Frontal cortex (tissue), 4 donors: ENCODE measurements at places on chromosomes 6 and 20. TPM values are rescaled to one million over a fixed set of nuclear protein-coding genes. Genes with fewer than 3 reads are reported as not detected.

The GHRH gene
- not detected for total RNA-seq

The NFATC2 gene
- 0.41 TPM for total RNA-seq

The COL12A1 gene
- total RNA-seq, result 22.8 TPM

The CD40 gene
- 0.41 TPM for total RNA-seq

The KIFC1 gene
- total RNA-seq, result 4.1 TPM

The REM1 gene
- total RNA-seq, result not detected

The CLVS2 gene
- total RNA-seq, result 34.2 TPM

The GMPR gene
- 2.4 TPM for total RNA-seq

The ISM1 gene
- 1.6 TPM for total RNA-seq

The TRIM10 gene
- under 0.01 TPM for total RNA-seq

The ARMH2 gene
- not detected for total RNA-seq

The KIF6 gene
- 1.2 TPM for total RNA-seq

The GGT7 gene
- 13.5 TPM for total RNA-seq

The ZC2HC1B gene
- total RNA-seq, result not detected

The ZBTB46 gene
- 22.4 TPM for total RNA-seq

The SYTL3 gene
- 2.0 TPM for total RNA-seq

The EFCAB8 gene
- not detected for total RNA-seq

The GJA10 gene
- total RNA-seq, result not detected

The NR2E1 gene
- total RNA-seq, result 6.1 TPM

The PPP1R3G gene
- 1.6 TPM for total RNA-seq

The NUP43 gene
- 24.9 TPM for total RNA-seq

The MTRF1L gene
- total RNA-seq, result 13.0 TPM

The HRH3 gene
- 0.82 TPM for total RNA-seq

The BPIFB1 gene
- total RNA-seq, result not detected

The COL10A1 gene
- not detected for total RNA-seq

The EEF1A2 gene
- total RNA-seq, result 179 TPM

The GNAS-AS1 gene
- total RNA-seq, result 1.2 TPM

The ESR1 gene
- under 0.01 TPM for total RNA-seq

The SNRPB gene
- total RNA-seq, result 59.1 TPM

The PIM1 gene
- 20.4 TPM for total RNA-seq

The MEA1 gene
- total RNA-seq, result 31.4 TPM

The PRL gene
- total RNA-seq, result not detected

The TMEM74B gene
- 9.4 TPM for total RNA-seq
